ENCODE measurements at places on chromosomes 3 and 15.

GRCh38 chr3:178097576-178097975, 438.7 kb upstream of the KCNMB2 start:
- no peak for DNase-seq

DNA sequence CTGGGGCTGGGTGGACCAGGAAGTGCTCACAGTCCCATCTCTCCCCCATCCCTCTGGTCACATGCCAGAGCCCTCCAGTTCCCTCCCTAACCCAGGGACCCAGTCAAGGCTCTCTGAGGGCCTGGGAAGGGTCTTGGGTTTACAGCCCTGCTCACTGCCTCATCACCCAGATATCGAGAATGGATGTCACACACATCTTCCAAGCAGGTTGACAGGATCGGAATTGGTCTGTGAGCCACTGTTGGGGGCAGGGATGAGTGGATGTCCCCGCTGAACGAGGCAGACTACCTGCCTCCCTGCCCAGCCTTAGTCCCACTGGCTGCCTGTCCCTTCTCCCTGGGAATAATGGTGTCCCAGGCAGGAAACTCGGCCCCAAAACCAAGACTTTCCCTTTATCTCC, 20.0 kb upstream of the GOLGA6C start:
- no peak for DNase-seq

- no peak for DNase-seq
Observed at GRCh38 chr15:92377083-92377789, 16.4 kb upstream of the ST8SIA2 start.

GRCh38 chr3:21747376-21747775, 3.6 kb downstream of the ZNF385D start:
- DNase-seq = no peak

- no peak for DNase-seq
Observed at GRCh38 chr3:196883361-196883760, 15.6 kb downstream of the SENP5 start.

DNA sequence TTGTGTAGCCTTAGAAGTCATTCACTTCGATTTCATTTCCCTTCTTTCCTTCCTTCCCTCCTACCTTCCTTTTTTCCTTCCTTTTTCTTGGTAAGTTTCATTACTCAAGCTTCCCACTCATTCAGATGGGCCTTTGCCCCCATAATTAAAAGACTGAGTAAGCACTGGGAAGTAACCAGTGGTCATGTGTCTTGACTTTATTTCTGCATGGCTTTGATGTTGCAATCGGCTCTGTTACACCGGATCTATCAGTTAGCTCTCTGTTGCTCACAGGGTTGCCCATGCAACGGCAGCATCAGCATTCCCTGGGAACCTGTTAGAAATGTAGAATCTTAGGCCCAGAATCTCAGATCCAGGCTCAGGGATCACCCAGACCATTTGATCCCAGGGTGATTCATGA, 25.6 kb upstream of the LARS2 start:
- no peak for DNase-seq

GRCh38 chr3:72126441-72127223, 341.7 kb upstream of the PROK2 start:
- DNase-seq = no peak

- DNase-seq = no peak
Observed at GRCh38 chr3:22257252-22257651, 506.2 kb upstream of the ZNF385D start.

DNA sequence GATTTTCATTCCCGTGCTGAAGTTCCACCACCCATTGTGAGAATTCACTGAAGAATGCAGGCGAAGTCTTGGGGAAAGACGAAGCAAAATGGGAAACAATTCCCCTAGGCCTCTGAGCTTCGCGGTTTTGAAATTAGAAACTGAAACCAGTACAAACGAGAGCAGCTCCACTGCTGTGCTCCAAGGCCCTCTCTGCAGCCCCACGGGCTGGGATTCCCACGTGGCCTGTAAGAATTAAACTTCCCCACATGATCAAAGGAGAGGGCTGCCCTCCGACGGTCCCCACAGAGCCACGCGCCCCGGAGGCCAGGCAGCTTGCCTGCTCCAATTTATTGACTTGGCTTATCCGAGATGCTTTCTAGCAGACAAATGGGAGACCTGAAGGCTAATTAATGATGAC, 144.0 kb downstream of the GREM1 start:
- DNase-seq = no peak

- no peak for DNase-seq
Observed at GRCh38 chr3:134359121-134360010, 14.9 kb downstream of the AMOTL2 start.

DNA sequence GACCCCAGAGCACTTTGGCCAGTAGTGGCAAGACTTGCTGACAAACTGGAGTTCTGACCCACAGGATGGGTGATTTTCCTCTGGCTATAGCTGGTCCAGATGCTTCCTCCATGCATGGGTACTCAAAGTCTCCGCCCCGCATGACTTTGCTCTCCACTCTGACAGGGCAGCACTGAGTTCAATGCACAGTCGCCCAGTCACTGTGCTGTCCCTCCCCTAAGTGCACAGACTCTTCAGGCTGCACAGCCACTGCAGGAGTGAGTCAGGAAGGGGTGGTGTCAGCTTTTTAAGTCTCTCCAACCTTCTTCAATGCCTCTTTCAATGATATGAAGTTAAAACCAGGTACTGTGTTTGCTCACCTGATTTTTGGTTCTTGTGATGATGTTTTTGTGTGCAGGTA, 17.8 kb downstream of the TEX9 start:
- DNase-seq = no peak

GRCh38 chr15:48617619-48618018, 27.9 kb downstream of the FBN1 start:
- no peak for DNase-seq

DNA sequence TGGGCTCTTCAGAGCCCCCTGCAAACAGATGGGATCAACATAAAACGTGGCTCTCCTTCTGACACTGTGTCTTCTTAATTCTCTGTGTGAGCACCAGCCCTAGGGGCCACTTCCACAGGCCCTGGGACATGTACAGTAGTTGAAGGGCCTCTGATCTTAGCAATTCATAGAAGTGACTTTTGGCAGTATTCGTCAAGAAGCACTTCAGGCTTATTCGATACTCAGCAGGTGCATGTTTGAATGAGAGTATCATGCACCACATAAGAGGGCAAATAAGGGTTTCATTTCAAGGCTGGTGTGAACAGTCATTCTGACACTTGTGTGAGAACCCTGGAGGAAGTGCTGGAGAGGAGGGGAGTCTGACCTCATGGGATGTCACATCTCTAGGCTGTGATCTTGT, 113.9 kb downstream of the GABRG3 start:
- no peak for DNase-seq

DNA sequence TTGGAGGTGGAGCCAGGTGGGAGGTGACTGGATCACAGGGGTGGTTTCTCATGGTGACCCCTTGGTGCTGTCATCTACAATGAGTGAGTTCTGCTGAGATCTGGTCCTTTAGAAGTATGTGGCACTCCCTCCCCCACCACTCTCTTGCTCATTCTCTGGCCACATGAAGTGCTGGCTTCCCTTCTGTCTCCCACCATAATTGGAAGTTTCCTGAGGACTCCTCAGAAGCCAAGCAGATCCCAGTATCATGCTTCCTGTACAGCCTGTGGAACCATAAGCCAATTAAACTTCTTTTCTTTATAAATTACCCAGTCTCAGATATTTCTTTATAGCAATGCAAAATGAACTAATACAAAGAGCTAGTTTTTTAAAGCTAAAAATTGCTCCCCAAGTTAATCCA, 54.7 kb downstream of the SLC41A3 start:
- no peak for DNase-seq

- no peak for DNase-seq
Observed at GRCh38 chr3:194979173-194979572, 291.8 kb downstream of the XXYLT1 start.

DNA sequence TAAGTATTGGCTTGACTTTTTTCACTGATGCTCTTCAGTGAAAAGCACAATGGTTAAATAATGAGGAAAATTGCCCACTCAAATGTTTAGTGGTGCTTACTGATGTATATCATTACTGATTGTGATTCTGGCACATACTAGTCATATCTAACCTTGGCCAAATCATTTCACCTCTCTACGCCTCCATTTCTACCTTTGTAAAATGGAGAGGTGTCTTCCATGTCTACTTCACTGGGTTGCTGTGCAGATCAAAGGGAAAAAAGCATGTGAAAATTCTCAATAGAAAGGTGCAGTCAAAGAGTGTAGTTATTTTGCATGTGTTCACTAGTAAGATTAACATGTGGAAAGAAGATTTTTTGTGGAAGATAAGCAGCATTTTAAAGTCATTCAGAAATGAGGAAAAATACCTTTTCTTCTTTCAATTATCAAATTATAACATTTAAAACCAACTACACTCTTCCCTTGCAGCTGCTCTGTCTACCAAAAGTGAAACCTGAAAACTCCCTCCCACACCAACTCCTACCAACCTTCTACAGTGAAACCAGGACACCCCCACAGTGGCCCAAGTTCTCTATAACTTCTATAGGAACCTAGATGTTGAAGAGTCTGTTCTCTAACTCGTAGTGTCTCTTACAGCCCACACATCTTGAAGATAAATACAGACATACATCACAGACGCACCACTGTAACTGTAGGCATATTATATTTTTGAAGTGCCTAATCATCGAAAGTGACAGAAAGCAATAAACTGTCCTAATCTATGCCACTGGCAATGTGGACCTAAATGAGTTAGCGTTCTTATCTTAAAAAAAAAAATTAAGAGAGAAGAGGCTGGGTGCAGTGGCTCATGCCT, 1.4 kb downstream of the CD200R1 start:
- peak; percentile 62 for DNase-seq

DNA sequence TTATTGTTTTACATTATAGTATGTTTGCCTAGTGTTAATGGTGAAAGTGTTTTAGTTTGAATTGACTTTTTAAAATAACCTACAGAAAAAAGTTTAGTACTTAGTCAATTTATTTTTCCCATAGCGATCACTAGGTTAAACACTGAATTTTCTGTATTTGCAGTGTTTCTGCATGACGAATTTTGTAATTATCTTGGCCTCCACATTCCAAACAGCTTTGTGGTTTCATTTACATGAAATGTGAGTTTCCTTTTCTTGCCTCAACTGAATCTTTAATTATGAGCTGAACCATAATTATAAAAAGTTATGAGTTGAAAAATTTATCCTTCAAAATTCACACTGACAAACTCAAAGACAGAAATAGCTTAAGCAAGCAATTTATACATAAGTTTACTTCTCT, 235.5 kb downstream of the CTNNB1 start:
- DNase-seq = no peak

- no peak for DNase-seq
Observed at GRCh38 chr15:50977162-50977561, 68.7 kb downstream of the AP4E1 start.

GRCh38 chr15:46652266-46652665, 1017.4 kb downstream of the SQOR start:
- no peak for DNase-seq

GRCh38 chr15:33857726-33858125, 110.6 kb upstream of the CHRM5 start:
- no peak for DNase-seq

- no peak for DNase-seq
Observed at GRCh38 chr3:196995027-196995426, 26.4 kb upstream of the PIGZ start.

DNA sequence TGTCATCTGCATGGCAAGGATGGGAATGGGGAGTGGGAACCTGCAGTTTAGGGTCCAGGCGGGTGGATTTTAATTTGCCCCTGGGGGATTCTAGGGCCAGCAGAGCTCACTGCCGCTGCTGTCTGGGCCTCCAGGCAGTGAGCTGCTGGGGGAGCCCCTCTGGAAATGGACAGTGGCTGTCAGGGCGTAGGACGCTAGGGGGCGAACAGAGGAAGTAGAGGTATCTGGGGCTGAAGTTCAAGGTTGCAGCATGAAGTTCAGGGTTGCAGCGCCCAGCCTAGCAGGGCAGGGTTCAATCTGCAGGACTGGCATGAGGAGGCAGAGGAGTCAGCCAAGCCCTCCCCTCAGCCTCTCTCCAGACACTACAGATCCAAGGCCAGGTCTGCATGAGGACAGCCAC, 49.5 kb downstream of the APBA2 start:
- peak; percentile 38 for DNase-seq

DNA sequence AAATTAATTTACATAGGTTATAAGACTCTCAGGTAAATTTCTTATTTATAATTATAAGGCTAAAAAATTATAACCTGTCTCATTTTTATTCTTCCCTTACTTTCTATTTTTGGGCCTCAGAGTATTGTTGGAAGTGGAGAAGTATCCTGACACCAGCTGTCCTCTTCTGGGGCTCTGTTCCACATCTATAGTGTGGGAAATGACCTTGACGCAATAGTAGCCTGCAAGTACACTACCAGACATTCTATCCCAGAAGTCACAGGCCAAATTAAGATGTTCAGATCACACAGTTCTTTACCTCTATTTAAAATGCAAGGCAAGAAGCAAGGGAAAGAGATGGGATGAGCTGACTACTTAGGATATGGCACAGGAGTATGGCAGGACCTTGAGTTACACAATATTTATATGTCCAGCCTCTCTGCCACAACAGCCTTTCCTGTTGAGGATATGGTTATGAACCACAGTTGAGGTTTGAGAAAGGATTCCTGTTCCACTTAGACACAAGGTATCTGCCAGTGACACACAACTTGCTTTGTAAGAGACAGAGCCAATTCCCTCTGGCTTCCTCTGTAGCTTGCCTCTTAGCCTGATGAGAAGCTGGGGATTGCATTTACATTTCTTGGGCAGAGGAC, 158.0 kb upstream of the IL12A start:
- DNase-seq = no peak
